Cardiac muscle cell (in vitro differentiated cells and primary cell): ENCODE measurements at places on chromosomes 13 and 19. TPM values are rescaled to one million over a fixed set of nuclear protein-coding genes. Genes with fewer than 3 reads are reported as not detected.

SAMD1 gene
- 112 and 158 TPM in 2 replicates for total RNA-seq

S1PR4 gene
- not detected in 2 replicates for total RNA-seq

RNF113B gene
- total RNA-seq, result not detected in 2 replicates

ZFP28 gene
- 4.8 and 5.1 TPM in 2 replicates for total RNA-seq

TSSK6 gene
- 4.1 and 11.9 TPM in 2 replicates for total RNA-seq

CACNG8 gene
- total RNA-seq, result 0.77 and 1.4 TPM in 2 replicates

CHST8 gene
- 0.85 and 0.89 TPM in 2 replicates for total RNA-seq
